ENCODE measurements at places on chromosomes 11 and 22.

DNA sequence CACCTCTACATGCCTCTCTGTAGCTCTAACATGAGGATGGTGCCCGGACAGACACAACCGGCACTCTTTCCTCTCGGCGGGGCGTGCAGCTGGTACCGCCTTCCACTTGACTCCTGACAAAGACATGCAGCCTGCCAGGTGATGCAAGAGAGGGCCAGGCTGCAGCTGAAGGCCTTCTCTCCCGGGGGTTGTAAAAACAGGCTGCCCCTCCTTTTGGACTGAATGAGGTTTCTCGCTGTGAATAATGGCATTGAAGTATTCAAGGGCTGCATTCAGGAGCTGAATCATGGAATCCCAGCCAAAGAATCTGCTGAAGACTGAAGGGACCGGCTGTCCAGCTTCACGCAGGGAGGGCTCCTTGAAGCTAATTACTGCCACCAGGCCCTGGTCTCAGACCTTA lies 110.9 kb downstream of the GALNT18 start:
- no peak for DNase-seq

DNA sequence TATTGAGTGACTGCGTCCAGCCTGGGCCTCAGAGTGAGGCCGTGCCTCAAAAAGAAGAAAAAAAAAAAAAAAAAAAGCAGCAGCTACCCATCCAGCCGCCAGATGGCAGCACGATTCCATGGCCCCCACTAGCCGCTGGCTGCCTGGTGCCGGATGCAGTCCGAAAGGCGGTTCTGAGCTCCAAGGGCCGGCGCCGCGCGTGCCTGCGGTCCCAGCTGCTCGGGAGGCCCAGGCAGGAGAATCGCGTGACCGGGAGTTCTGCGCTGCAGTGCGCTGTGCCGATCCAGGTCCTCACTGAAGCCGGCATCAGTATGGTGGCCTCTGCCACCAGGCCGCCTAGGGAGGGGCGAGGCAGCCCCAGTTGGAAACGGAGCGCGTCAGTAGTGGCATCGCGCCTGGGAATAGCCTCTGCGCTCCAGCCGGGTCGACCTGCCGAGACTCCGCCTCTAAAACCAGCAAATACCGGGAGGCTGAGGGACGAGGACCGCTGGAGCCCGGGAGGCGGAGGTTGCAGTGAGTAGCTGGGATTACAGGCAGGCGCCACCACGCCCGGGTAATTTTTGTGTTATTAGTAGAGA lies 19.3 kb downstream of the SCARF2 start:
- DNase-seq = peak; percentile 82

- DNase-seq = no peak
Observed at GRCh38 chr11:35286126-35286525, 133.2 kb downstream of the SLC1A2 start.

- no peak for DNase-seq
Observed at GRCh38 chr11:109641549-109641948, 219.6 kb downstream of the C11orf87 start.

DNA sequence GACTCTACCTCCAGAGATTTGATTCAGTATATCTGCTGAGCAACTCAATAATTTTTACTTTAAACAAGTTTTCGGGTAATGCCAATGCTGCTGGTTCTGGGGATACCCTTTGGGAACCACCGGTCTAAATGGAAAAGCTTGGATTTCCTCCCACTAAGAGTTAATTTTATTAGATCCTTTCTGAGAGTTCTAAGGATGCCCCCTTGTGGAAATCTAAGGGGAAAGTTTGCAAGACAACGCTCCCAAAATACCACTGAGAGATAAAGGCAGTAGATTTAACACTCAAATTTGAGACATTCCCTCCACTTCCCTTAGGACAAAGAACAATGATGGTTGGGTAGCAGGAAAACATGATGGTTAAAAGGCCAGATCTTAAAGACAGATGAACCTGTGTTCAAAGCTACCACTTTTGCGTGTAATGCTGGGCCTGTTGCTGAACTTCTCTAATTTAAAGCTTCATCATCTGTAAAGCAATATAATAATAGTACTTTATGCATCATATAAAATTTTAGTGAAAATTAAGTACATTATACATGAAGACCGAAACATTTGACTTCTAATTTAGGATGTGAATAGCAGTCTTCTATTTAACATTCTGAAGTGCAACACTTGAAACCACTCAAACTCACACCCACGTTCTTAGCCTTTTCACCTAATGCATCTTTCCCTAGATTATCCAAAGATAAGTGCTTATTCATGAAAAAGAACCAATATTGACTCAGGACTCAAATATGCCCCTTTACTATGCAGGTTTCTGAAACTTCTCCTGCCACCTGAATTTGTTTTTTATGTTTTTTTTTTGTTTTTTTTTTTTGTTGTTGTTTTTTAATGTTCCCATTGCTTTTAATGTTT lies 110.1 kb upstream of the LUZP2 start:
- DNase-seq = no peak

All from BE2C (cell line).